Cortex of kidney (tissue), 1 donor: ENCODE measurements at places on chromosomes 2 and 18.

- DNase-seq: no peak
Measured at GRCh38 chr18:38459131-38459994, 893.8 kb upstream of the CELF4 start.

DNA sequence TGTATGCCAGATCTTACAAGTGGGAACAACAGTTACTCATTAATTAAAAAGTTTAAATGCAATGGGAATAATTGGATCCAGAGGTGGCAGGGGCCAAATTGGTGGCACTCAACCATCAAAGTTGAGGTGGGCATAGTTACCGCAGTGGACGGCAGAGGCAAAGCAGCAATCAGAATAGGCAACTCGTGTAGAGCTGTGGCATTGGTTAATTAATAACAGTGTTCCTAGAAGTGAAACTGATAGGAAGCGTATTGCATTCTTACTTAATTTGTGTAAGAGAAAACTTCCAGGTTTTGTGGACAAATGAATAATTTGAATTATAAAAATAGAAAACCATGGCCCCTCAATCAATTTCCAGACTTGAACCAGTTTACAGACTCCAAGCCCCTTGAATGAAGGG, 1068.2 kb upstream of the ACVR2A start:
- no peak for DNase-seq

DNA sequence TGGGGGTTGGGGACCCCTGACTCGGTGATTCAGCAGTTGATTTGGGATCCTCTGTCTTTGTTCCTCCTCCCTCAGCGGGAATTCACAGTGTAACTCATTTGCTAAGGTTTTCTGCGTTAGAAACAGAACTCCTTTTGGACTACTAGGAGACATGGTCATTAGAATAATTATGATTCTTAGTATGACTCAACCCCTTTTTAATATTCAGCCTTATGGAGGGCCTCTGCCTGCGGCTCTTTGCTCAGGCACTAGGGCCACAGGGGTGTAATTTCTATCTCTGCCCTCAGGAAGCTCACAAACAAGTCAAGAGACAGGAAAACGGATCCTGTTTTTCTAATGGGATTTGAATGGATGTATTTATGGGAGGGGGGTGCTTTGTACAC, 117.4 kb downstream of the SPTBN1 start:
- DNase-seq: no peak

DNA sequence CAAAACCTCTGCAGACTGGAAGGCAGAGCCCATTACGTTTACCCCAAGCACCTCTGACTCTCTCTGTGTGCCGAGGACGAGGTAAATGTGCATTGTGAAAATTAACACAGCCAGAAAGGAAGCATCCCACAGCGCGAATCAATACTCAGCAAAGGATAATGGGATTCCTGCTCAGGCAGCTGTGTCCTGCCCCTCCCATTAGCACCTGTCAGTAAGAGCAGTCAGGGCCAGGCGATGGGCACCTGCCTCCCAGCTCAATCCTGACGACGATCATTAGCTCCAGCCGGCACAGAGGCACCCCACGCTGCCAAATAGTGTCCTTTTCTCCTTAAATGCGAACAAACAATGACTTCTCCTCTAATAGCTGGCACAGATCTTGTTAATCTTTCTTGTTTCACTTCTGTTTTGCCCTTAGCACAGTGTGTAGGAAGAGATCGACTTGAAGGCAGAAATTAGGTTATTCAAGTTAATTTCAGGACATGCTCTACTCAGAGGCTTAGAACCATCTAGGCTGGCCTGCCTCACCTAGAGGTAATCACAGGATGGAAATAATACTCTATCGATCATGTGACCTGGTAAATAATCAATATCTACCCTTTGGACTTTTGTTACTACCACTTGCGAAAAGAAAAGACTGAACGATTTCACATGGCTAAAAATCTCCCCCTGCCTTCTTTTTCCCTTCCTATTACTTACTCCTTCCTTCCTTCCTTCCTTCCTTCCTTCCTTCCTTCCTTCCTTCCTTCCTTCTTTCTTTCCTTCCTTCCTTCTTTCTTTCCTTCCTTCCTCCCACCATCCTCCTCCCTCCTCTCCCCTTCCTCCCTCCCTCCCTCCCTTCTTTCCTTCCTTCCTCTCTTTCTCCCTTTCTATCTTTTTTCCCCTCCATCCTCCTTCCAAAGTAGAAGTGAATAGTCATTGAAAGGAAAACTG, 487.9 kb upstream of the ID2 start:
- DNase-seq: no peak

GRCh38 chr18:61922435-61922834, 29.6 kb upstream of the RNF152 start:
- DNase-seq: no peak

DNA sequence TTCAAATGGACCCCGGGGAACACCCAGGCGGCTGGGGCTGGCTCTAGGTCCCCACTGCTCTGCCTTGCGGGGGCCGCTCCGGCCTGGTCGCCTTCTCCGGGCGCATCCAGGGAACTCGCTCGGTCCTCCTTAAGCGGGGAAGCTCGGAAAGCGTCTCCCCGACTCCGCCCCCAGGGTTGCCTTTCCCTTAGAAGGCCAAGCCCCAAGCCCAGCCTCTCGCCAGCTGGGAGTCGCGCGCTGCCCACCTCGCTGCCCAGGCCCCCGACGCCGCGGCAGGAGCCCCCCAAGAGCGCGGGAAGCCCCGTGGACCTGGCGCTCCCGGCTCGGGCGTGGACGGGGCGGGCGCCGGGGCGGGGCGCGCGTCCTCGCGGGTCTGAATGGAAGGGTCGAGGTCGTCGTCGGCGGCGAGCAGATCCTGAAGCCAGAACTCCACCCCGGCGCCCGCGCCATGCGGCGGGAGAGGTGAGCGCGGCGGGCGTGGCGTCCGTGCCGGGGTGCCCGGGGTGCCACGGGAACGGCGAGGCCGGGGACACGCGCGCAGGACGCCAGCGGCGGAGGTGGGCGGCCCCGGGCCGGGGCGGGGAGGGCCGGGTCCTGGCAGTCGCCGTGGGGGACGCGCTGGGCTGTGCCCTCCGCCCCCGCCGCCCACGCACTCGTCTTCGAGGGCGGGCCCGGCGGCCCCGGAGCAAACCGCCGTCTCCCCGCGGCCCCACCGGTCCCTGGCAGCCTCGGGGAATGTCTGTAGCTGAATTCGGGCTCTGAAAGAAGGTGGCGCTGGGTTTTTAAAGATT, at the start of gene BOK:
Gene BOK (plus strand): TSS at position 214 of the 791 bp plus-strand sequence. CDS start 739 bp downstream, outside the sequence.
- DNase-seq: no peak

DNA sequence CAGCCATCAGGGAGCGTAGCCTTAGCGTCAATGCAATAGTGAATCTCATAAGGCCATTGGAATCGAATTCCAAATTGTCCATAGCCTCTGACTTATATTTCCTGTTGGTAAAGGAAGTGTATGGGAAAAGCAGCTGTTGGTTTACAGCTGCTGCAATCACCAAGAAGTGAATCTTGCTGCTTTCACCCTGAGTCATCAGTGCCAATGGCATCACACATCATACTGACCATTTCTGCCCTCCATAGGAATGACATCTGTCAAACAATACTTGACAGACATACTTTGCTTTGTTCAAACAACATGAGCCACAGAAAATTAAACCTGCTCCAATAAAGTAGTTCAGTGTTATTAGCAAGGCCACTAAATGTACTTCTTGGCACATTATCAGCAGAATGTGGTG, 111.2 kb upstream of the KLHL29 start:
- DNase-seq: no peak
